ENCODE measurements at places on chromosomes 5 and 9.

GRCh38 chr9:69645488-69645887 lies 26.7 kb downstream of the APBA1 start:
- DNase-seq, result no peak

DNA sequence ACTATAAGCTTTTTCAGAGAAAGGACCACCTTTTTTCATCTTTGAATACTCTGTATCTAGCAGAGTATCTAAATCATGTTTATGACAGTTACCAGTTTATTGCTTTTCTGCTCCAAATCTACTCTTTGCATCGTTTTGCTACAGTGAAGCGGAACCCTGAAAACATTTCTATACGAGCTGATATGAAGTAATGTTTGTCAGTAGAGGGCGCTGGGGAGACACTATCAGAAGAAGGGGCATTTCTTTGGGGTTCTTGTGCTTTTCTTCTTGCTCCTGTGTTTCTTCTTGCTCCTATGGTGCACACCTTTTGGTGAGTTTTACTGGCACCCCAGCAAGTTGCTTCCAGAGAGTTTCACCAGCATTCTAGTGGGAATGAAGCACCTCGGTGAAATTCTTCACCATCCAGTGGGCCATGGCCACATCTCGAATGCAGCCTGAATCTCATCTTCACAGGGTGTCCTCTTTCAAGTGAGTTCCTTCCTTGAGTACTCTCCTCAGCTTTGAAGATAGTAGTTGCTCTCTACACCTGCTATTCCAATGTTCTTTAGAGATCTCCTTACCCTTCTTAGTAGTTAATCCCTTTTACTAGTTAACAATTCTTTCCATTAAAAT lies 98.4 kb downstream of the FGF1 start:
- DNase-seq, result no peak

- no peak for DNase-seq
Measured at GRCh38 chr5:171978519-171978918, 27.9 kb downstream of the FBXW11 start.

GRCh38 chr9:79962836-79963235 lies 391.1 kb downstream of the TLE4 start:
- no peak for DNase-seq

DNA sequence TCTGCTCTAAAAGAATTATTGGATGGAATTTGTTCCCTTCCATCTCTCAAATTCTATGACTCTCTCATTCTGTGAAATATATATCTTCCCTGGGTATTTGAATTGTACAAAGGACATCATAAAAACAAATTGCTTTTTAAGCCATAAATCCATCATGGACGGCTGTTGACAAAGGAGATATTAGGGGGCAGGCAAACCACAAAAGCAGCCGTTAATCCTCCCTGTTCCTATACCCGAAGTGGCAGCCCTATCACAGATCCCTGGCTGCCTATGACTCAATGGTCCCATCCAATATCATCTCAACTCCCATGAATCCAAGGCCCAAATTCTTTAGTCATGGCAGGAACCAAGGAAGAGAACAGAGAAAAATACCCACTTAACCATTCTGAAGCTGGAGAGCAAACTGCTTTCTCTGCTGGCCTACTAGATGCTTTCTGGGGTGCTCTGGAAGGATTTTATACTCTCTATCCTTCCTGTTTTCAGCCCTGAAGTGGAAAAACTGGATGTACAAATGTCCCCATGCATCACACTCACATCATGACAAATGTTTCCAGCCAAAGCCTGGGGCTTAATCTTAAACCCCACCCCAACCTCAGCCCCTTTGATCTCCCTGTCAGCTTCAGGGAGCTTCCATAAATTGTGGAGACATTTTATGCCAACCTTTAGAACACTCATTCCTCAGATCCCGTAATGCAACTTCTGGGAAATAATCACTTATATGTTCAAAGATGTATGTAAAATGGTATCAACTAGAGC lies 59.5 kb downstream of the FAM114A2 start:
- no peak for DNase-seq

- DNase-seq, result no peak
Measured at GRCh38 chr5:90802474-90803317, 244.1 kb downstream of the ADGRV1 start.

DNA sequence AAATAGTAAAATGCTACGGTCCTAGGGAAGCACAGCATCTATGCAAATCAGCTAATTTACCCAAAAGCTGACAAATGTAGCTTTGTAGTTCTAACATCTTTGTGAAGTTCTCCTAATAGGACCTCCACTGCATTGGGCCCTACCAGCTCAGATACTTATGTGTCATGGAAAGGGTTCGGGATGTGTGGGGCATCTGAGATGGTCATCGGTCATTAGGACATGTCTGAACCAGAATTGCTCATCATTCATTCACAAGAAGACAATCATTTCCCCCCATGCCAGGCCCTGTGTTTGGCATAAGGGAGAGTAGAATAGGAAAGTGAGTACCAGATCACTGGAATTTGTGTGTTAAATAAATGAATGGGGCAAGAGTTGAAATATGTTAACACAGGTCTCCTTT lies 35.7 kb downstream of the PWWP2A start:
- DNase-seq, result no peak

DNA sequence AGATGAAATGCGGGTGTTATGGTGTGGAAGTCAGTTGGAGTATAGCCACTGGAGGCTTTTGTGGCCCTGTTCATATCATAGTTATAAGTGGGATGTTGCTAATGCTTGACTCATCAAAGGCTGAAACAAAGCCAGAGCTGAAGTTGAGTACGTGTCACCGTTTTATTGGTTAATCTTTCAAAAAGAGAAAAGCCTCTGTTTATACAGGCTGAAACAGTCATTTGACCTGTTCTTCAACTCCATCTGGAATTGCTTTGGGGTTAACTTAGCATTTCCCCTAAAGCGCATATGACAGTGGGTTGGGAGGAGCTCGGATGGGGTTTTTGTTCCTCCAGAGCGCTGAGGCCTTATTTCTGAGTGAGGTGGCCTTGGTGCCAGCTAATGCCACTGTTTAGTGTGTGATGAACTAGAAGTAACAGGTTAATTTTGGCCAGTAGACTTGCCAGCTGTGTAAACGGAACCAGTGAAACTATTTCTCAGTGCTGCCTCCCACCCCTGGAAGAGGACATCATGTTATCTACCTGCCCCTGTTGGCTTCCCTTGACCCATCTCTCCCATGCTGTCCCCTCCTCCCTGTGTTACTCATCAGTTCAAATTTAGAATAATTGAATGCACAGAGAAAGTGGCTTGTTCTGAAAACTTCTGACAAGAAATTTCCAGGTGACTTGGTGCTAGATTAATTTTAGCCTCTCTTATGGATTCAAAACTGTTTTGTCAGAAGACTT lies 34.2 kb downstream of the MTAP start:
- no peak for DNase-seq

- DNase-seq, result no peak
Measured at GRCh38 chr5:82873452-82873851, 203.7 kb downstream of the TMEM167A start.

GRCh38 chr9:82490019-82490499 lies 501.5 kb downstream of the SPATA31D1 start:
- no peak for DNase-seq

DNA sequence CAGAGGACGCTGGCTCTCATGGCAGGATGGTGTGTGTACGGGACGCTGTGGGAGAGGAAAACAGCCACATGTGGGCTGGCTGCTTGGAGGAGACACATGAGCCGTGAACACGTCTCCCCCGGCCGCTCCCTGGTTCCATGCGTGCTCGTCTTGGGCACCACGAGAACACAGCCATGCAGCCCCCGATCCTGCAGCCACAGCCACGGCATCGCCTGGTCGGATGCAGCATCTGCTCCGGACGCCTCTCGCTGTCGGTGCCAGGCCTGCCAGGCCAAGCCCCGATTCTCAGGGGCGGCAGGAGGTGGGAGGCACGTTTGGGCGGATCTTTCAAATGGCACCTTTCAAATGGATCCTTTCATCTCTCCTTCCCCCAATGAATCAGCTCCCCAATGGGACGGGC lies 3.2 kb downstream of the LCN10 start:
- DNase-seq, result no peak

- DNase-seq, result no peak
Measured at GRCh38 chr9:136681029-136681428, 6.2 kb downstream of the AGPAT2 start.

DNA sequence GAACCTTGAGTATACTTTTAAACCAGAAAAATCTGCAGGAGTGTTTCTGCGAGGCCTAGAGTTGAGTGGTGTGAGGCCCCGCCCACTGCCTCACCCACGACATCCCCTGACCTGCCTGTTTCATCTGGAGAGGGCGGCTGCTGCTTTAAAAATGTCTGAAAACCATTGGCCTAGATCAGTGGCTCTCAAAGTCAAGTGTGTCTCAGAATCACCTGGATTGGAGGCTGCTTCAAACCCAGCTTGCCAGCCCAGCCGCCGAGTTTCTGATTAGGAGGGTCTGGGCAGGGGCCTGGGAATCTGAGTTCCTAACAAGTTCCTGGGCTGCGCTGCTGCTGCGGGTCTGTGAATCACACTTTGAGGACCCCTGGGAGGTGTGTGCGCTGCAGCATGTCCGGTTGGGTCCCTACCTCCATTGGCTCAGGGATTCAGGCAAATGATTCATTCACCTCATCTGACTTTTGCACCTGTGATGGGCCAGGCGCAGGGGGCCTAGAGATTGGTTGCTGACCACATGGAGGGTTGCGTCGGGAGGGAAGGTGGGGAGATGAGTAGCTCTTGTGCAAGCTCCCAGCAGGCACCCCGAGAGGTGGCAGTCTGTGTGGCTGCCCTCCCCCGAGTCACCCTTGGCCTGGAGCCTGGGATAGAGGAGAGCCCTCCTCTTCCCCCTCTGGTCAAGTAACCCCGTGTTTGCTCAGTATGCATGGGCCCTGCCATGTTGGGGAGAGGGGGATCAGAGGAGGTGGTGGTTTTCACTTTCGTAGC lies 27.6 kb upstream of the HMCN2 start:
- DNase-seq, result no peak

- DNase-seq, result no peak
Measured at GRCh38 chr9:127451858-127452656, 747 bp downstream of the LRSAM1 start.

GRCh38 chr5:75831561-75831960 lies 114.3 kb upstream of the POC5 start:
- DNase-seq, result no peak

DNA sequence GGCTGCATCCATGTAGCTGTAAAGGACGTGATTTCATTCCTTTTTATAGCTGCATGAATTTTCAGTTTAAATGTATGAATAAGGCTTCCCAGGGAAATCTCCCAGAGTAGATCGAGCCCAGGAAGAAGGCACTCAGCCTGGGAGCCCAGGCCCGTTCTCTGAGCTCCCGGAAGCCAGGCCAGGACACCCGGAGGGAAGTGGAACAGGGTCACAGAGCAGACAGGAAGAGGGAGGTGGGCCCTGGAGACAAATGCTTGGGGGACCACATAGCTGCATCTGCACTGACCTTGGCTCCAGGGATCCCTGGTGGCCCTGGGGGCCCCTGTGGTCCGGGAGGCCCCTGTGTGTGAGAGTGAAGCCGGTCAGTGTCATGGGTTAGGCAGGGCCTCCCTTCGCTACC lies 19.7 kb upstream of the PHYKPL start:
- no peak for DNase-seq

DNA sequence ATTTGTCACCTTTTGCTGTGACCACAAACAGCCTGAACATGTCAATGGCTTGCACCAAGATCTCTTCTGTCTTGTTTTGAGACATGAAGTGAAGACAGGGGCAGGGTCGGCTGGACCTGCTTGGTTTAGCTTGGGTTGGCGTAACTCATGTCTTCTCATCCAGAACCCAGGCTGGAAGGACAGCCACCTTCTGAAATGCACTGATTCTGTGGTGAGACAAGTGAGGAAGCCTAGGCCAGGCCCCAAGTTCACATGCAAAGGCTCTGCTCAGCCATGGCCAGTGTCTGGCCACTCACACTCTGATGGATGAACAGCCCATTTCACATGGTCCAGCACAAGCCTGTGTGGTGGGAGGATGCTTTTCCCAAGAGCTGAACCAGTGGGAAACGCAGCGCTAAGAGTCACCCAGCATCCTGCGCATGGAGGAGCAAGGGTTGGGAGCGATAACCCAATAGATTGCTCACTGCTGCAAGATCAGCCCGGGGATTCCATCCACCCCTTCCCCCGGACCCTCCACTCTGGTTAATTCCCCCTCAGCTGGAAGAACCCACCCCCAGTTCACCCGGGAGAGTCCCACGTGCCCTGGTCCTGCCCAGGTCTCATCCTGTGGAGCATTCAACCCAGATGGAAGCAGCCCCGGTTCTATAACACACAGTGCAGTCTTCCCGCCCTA lies 16.2 kb upstream of the MED10 start:
- no peak for DNase-seq

DNA sequence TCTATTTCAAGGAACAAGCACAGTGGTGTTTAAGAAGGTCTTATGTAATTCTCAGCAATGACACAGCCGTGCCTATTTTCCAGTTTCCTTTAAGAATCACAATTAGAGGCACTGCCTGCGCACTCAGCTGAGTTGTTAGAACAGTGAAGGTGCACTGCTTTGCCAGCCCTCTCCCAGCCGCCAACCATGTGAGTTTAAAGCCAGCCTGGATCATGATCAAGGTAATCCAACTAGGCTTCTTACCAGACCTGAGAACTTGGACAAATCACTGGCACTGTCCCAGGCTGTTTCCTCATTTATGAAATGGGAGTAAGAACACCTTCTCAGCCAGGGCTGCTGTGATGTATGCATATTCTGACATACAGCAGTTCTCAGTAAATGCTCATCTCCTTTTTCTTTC lies 99.6 kb downstream of the ASTN2 start:
- no peak for DNase-seq

GRCh38 chr5:175092691-175093090 lies 351.3 kb downstream of the DRD1 start:
- no peak for DNase-seq

DNA sequence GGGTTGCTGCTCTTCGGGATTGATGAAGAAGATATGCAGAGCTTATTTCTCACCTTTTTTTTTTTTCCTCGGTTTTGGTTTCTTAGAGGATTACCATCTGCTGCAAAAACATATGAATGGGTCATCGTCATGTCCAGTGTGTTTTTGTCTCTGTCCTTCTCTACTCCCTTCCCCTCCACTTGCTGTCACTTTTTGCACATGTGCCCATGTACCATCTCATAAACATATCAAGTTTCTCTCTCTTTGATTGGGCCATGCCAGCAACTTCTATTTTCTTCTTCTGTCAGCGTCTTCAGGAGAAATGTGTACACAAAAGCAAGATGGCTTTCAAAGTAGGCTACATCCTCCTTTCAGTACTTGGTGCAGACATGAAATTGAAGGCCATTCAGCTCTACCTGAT lies 57.1 kb downstream of the ZNF462 start:
- no peak for DNase-seq

DNA sequence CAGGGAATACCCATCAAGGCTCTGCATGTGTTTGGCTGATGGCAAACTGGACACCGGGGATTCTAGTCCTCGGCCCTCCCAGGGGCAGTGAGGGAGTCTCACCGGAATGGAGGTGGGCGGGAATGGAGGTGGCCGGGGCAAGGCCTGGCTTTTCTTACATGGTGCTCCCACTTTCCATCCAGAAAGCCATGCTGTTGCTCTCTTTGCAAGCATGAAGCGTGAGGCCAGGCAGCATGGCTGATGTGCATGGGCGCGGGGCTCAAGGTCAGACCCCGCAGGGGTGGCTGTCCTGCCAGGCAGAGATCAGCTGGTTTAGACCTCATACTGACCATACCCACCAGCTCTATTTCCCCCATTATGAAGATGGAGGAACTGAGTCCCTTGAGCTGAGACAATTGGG lies 108.0 kb upstream of the PHYKPL start:
- no peak for DNase-seq

GRCh38 chr5:124669956-124670721 lies 76.3 kb downstream of the ZNF608 start:
- DNase-seq, result no peak

All from stimulated activated CD4-positive, alpha-beta T cell treated with anti-CD3 and anti-CD28 coated beads, TNF-alpha, amount 100 ng/mL, for 1 hour (primary cell).